ENCODE measurements at places on chromosomes 3 and 15. TPM values are rescaled to one million over a fixed set of nuclear protein-coding genes. Genes with fewer than 3 reads are reported as not detected.

Gene DHFR2
- 4.0 TPM for total RNA-seq

Gene DGKG
- total RNA-seq, result 10.1 TPM

Gene RTP1
- not detected for total RNA-seq

Gene ACSBG1
- total RNA-seq, result not detected

Gene TTLL13
- total RNA-seq, result not detected

Gene ILDR1
- total RNA-seq, result not detected

Gene CASR
- not detected for total RNA-seq

Gene SUSD5
- 11.6 TPM for total RNA-seq

Measured in A172 (cell line).